ENCODE measurements at places on chromosomes 7 and 10.

- DNase-seq = no peak
Measured at GRCh38 chr10:101775273-101776160, at the start of gene FGF8. FGF8 (minus strand) TSS chr10:101776114; CDS start chr10:101775900, 214 bp downstream.

DNA sequence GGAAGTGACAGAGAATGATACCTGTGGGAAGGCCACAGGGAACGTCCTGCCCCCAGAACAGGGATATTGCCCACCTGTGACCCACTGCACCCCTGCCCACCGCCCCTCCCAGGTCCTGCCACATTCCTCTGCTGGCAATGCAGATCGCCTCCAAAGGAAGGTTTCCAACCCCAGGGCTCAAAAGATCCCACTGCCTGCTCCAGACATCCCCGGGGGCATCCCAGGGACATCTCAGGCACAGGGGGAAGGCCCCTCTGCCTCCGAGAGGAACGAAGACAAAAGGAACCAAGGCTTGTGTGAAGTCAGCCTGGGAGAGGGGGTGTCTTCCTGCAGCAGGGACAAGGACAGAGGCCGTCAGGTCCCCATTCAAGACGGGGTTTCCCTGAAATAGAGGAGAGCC, 28.5 kb downstream of the NUDT1 start:
- DNase-seq = no peak

DNA sequence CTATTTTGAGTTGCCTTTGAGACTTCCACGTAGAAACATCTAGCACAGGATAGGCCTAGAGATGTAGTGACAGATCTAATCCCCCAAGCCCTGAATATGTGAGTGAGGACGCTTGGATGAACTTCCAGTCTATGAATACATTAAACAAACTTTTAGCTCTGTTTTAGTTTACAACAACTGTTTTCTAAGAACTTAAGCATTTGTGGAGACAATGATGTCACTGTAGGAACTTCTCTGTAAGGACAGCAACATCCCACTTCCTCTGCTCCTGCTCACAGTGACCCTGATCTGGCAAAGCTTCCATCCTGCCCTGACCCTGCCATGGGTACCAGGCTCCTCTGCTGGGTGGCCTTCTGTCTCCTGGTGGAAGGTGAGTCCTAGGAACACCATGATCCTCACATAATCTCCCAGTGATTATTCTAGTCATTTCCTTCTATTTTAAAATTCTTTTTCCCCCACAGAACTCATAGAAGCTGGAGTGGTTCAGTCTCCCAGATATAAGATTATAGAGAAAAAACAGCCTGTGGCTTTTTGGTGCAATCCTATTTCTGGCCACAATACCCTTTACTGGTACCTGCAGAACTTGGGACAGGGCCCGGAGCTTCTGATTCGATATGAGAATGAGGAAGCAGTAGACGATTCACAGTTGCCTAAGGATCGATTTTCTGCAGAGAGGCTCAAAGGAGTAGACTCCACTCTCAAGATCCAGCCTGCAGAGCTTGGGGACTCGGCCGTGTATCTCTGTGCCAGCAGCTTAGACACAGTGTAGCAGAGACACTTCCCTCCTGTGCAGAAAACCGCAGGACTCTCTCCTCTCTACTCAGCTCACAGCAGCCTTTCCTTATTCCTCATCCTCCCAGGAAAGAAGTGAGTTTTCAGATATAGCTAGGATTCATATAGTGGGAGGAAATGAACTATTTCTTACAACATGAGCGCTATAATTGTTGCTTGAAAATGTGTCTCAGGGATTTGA, 194.4 kb upstream of the PRSS1 start:
- peak; percentile 63 for DNase-seq

GRCh38 chr10:131920151-131920550, 19.3 kb downstream of the PPP2R2D start:
- DNase-seq = peak; percentile 25

DNA sequence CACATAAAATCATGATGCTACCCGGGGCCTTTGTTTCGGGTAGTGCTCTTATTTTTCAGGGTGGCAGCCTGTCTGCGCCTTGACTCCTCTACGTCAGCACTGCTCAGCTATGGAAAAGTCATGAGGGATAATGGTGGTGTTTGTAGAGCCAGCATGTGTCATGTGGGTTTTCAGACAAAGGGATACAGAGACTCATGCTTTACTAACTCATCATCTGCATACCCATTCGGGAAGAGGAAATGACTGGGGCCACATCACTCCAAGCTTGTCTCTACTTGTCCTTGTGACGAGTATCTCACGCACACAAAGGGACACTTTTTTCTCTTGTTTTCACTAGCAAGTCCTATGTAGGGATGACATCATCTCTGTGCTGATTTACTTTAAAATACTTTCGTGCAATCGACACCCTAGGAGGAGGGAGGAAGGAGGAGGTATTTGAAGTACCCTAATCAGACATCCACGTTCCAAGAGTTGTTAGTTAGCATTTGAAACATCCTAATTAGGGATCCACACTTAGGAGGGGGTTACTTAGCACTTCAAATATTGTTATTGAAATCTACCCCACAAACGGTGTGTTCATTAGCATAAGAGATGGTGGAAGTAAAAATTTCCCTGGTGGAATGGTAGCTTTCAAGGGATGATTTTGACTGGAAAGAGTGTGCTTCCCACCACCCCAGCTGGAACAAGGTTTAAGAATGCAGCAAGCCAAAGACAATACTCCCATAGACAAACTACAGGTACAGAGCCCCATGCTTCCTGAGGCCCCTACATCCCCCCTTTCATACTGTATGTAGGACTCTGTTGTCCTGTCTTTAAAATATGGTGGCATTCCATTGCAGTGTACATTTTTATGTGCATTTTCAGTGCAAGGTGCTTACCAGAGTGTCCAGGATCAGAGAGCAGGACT, 52.0 kb downstream of the THNSL1 start:
- DNase-seq = no peak

DNA sequence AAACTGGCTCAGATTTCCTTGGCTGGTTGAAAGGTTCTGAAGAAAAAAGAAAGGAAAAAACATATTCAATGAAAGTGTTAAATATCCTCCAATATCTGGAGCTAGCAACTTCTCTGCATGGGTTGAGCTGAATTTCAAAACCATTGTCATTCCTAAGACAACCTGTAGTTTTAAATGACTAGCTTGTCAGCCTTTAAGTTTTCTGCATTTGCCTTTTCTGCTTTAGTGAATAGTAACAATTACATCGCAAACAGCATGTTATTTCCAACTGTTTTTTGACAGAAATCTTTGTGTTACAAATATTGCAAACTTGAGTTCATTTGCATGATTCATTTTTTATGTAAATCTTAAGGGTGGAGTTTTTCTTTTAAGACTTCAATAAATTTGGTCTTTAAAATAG, 852.3 kb upstream of the CELF2 start:
- DNase-seq = no peak

- no peak for DNase-seq
Measured at GRCh38 chr7:148962440-148962822, 65.9 kb downstream of the PDIA4 start.

DNA sequence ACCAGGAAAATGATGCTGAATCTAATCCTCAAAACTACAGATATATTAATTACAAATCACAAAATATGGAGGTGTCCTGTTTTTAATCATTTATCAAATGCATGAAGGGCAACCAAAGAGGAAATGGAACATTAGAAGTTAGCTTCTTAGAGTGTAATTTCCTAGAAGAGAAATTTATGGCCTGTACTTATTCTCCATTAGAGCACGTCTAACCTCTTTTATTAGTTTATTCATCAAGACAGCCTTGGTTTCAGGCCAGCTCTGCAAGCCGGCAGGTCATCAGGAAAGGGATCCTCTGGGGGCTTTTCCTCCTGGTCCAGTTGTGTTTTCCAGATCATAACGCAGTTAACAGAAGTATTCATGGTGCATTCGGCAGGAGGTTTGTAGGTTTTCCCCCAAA, 517.6 kb downstream of the KCNMA1 start:
- no peak for DNase-seq

DNA sequence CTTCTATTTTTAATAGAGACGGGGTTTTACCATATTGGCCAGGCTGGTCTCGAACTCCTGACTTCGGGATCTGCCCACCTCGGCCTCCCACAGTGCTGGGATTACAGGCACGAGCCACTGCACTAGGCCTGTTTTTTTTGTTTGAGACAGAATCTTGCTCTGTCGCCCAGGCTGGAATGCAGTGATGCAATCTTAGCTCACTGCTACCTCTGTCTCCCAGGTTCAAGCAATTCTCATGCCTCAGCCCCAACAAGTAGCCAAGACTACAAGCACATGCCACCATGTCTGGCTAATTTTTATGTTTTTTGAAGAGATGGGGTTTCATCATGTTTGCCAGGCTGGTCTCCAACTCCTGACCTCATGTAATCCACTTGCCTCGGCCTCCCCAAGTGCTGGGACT, 73.7 kb downstream of the TYW1B start:
- no peak for DNase-seq

DNA sequence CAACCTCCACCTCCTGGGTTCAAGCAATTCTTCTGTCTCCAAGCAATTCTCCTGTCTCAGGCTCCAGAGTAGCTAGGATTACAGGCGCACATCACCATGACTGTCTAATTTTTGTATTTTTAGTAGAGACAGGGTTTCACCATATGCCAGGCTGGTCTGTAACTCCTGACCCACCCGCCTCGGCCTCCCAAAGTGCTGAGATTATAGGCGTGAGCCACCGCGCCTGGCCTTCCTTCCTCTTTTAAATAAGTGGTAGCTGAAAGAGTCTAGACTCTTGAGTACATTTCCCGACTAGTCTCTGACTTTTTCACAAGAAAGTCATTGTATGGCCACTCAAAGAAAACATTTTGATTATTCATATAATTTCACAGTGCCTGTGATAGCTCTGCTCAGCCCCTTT, 636.2 kb upstream of the ANKRD30A start:
- no peak for DNase-seq

DNA sequence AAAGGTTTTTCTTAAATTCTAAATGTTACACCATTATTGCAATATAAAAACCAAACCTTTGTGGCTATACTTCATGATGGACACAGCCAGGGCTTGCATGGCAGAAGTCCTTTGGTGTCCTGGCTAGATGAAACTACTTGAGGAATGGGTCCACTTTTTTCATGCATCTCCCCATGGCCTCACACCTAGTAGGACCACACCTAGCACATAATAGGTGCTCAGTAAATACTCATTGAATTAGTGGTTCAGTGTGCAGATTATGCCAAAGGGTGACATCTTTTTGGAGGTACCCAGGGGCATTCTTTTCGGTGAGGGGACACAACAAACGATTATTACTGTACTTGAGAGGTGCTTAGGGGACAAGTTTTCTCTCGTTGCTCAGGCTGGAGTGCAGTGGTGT, 20.7 kb upstream of the SRGN start:
- DNase-seq = no peak

DNA sequence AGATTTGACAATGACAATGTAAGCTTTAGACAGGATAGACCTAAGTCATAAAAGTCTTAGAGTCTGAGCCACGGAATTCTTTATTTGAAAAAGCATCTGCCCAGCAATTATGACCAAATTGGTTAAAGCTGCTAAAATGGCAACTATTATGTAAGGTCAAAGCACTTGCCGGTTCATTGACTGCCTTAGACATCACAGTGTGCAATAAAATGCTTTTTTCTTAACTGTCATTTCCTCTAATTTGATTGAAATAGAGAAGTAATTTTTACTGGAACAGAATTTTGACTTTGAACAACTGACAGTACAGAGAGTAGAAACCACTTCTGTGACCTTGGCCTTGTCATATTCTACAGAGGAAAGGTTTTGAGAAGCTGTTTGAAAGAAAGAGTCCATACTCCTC, 142.9 kb downstream of the THSD7A start:
- no peak for DNase-seq

DNA sequence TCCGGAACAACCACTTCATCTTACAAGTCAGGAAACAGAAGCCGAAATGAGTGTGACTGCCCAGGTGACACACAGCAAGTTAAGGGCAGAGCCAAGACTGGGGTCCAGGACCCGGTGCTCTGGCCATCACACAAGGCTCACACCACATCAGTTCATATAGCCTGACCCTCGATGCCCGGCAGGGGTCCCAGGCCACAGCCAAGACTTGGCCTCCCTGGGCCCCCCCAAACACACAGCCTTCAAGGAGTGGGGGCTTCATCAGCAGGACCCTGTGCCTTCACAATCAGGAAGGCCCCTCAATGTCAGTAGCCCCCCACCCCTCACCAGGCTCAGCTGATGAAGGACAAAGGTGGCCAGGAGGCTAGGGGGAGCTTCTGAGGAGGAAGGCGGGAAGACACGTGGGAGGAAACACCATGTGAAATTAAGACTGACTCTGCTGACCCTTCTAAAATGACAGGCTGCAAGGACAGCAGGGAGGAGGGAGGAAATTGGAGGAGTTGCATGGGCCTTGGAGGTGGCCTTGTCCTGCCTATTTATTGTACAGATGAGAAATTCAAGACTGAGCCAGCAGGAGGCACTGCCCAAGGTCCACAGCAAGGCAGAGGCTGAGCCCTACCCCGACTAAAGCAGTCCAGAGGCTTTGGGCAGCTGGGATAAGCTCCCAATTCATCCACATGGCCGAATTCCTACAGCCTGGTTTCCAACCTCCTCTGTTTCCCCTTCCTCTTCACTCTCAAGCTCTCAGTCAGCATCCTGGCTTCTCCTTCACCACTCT, 216.1 kb upstream of the ZMIZ1 start:
- DNase-seq = peak; percentile 68

DNA sequence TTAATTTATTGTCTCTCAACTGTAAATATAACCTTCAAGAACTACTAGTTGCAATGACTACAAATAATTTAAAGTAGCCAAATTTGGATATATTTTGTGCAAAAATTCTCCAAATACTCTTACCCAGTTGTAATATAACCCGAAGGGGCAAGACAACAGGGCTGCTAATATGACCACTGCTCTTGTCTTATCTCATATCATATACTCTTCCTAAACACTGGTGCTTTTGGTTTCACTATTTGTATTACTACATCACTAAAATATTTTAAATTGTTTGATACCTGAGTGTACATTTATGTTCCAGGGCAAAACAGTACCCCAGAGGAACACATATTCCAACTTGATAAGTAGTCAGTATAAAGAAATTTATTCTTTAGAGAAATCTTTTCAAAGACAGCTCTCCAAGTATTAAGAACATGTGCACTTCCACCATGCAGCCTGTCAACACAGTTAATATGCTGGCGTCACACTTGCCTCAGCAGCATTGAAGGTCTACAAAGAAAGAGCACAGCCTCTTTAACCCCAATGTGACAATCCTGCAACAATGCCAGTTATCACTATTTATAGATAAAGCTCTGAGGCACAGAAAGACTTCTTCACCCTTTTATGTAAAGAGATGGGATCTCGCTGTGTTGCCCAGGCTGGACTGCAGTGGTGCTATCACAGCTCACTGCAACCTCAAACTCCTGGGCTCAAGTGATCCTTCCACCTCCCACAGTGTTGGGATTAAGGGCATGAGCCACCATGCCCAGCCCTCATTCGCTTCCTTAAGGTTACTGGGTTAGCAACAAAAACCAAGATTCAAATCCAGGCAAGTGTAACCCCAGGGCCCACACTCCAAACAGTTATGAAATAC, 37.8 kb downstream of the RHEB start:
- DNase-seq = no peak

- no peak for DNase-seq
Measured at GRCh38 chr10:97774811-97775294, 3.1 kb upstream of the SFRP5 start.
